ENCODE measurements at places on chromosomes 7 and 10. TPM values are rescaled to one million over a fixed set of nuclear protein-coding genes. Genes with fewer than 3 reads are reported as not detected.

DNA sequence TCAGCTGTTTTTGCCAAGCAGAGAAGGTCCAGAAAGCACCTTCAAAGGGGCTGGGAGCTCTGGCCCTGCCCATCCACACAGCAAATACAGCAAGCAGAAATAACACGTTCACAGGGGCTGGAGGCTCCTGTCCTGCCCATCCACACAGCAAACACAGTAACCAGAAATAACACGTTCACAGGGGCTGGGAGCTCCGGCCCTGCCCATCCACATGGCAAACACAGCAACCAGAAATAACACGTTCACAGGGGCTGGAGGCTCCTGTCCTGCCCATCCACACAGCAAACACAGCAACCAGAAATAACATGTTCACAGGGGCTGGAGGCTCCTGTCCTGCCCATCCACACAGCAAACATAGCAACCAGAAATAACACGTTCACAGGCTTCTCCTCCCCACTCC, 558.1 kb downstream of the PTPRN2 start:
- H3K36me3 ChIP-seq, result no peaks in the 10 kb centered on the region
- H3K27ac ChIP-seq, result no peak overlapping the region
- no peak for DNase-seq
- no peak overlapping the region for H3K4me3 ChIP-seq
- no peaks in the 10 kb centered on the region for H3K4me1 ChIP-seq

DNA sequence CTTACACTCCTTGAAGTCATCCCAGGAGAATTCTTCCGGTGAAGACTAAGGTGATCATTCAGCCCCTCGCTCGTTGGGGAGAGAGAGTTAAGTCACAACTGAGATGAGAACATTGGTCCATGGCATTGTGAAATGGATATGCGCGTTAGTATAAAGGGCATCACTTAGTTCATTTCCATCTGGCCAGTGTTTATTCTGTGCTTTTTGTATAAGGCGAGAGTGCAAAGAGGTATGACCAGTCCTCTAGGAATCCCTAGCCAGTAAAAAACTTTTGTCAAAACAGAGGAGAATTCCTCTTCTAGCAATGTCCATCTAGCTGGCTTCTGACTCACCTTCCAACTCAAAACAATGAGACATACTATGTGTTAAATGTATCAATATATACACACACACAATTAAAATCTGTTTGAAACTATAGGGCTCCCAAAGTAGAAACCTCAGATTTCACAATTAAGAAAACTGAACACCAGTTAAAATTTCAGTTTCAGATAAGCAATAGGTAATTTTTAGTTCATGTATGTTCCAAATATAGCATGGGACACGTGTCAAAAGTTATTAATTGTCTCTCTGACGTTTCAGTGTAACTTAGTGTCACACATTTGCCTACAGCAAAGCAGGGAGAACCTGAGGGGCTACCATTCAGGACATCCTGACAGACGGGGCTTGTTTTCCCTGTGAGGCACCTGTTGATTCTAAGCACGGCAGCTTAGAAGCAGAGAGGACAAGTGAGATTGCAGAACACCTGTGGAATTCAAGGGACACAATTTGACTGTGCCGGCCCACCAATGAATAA, 158.9 kb downstream of the KLF6 start:
- H3K4me1 ChIP-seq, result peaks cover 7% of the 10 kb centered on the region
- H3K4me3 ChIP-seq, result no peak overlapping the region
- DNase-seq, result no peak
- no peaks in the 10 kb centered on the region for H3K36me3 ChIP-seq
- no peaks in the 10 kb centered on the region for H3K27me3 ChIP-seq

GRCh38 chr7:30001998-30002397, 12.4 kb upstream of the SCRN1 start:
- no peak overlapping the region for H3K4me3 ChIP-seq
- H3K27ac ChIP-seq, result no peak overlapping the region
- no peaks in the 10 kb centered on the region for H3K27me3 ChIP-seq
- H3K4me1 ChIP-seq, result no peaks in the 10 kb centered on the region
- H3K36me3 ChIP-seq, result no peaks in the 10 kb centered on the region

DNA sequence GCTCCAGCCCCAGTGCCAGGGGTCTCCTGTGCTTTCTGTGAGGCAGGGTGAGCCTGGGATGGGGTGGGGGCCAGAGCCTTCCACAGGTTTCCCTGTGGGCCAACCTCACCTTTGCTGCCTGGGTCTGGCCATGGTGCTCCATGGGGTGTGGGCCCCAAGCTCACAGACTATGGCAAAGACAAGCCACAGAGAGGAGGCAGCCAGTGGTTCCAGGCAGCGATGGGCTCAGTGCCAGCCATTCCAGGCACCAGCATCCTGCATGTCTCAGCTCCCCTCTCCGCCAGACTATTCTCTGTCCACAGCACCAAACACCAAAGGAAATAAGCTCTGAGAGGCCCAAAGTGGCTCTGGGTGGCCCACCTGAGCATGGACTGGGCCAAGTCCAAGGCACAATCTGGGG, 133.5 kb downstream of the PTPN20 start:
- no peak overlapping the region for H3K4me3 ChIP-seq
- no peaks in the 10 kb centered on the region for H3K27me3 ChIP-seq
- no peaks in the 10 kb centered on the region for H3K36me3 ChIP-seq
- H3K27ac ChIP-seq, result no peak overlapping the region

- peak overlapping the region; percentile 100 for H3K27ac ChIP-seq
- H3K36me3 ChIP-seq, result no peaks in the 10 kb centered on the region
- H3K27me3 ChIP-seq, result no peaks in the 10 kb centered on the region
- no peak overlapping the region for H3K4me3 ChIP-seq
- peaks cover 50% of the 10 kb centered on the region for H3K4me1 ChIP-seq
These were observed 44.2 kb upstream of the TNS3 start for GRCh38 chr7:47625861-47626715.

DNA sequence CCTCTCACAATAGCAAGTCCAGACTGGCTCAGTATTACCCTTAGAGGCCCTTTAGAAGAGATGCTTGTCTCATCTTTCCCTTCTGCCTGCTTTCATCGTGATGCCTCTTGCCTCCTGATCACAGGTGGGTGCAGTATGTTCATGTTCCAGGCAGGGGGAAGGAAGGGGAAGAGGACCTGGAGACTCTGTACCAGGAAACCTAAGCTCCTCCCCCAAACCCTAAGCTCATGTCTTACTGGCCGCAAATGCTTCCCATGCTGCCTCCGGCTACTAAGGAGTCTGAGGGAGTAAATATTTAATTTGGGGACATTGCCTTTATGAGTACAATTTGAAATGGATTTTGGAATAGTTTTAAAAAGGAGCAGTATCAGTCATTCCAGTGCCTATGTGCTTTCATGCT, 192.6 kb downstream of the CDCA7L start:
- H3K27me3 ChIP-seq, result peaks cover 2% of the 10 kb centered on the region
- no peak for DNase-seq
- H3K27ac ChIP-seq, result no peak overlapping the region
- no peaks in the 10 kb centered on the region for H3K4me1 ChIP-seq

- no peak overlapping the region for H3K4me3 ChIP-seq
- no peaks in the 10 kb centered on the region for H3K27me3 ChIP-seq
- peaks cover 34% of the 10 kb centered on the region for H3K4me1 ChIP-seq
These were observed 5.8 kb downstream of the DKK1 start for GRCh38 chr10:52319926-52320325.

GRCh38 chr7:82633592-82633991, 190.0 kb upstream of the CACNA2D1 start:
- H3K27me3 ChIP-seq, result no peaks in the 10 kb centered on the region
- no peaks in the 10 kb centered on the region for H3K36me3 ChIP-seq

GRCh38 chr10:110530131-110530831, 32.6 kb downstream of the DUSP5 start:
- H3K27ac ChIP-seq, result no peak overlapping the region
- no peaks in the 10 kb centered on the region for H3K4me1 ChIP-seq
- no peak for DNase-seq
- no peaks in the 10 kb centered on the region for H3K36me3 ChIP-seq
- H3K27me3 ChIP-seq, result no peaks in the 10 kb centered on the region

DNA sequence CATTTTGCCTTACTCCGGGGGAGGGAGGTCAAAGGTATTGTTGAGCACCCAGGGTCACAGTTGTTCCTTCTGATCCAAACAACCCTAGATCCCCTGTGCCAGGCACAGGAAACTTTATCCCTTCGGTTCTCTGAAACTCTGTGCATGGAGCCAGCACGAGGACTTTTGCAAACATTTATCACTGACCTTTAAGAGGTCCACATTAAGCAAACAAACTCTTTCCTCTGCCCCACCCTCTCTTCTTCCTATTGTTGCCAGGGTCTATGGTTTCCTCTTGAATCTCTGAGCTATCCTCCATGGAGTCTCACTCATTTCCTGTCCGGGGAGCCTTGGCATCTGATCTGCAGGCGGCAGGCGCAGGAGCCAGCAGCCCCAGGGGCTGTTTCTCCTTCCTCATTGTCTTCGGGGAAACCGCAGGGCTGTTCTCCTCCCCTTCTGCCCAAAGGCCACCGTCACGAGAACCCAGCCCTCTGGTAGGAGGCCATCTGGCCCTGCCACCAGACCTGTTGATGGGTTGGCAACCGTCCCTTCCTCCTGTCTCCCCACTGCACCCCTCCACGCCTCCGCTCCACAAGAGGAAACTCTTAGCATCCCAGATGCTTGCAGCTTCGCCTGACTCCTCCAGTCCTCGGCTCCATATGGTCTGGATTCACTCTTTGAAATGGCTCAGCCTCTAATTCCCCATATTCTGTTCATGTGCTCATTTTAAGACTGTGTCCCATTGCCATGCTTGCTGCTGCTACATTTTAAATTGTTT, 327.3 kb upstream of the NRP1 start:
- no peak overlapping the region for H3K4me3 ChIP-seq
- no peaks in the 10 kb centered on the region for H3K4me1 ChIP-seq
- no peak overlapping the region for H3K27ac ChIP-seq
- H3K36me3 ChIP-seq, result no peaks in the 10 kb centered on the region
- no peaks in the 10 kb centered on the region for H3K27me3 ChIP-seq
- no peak for DNase-seq

DNA sequence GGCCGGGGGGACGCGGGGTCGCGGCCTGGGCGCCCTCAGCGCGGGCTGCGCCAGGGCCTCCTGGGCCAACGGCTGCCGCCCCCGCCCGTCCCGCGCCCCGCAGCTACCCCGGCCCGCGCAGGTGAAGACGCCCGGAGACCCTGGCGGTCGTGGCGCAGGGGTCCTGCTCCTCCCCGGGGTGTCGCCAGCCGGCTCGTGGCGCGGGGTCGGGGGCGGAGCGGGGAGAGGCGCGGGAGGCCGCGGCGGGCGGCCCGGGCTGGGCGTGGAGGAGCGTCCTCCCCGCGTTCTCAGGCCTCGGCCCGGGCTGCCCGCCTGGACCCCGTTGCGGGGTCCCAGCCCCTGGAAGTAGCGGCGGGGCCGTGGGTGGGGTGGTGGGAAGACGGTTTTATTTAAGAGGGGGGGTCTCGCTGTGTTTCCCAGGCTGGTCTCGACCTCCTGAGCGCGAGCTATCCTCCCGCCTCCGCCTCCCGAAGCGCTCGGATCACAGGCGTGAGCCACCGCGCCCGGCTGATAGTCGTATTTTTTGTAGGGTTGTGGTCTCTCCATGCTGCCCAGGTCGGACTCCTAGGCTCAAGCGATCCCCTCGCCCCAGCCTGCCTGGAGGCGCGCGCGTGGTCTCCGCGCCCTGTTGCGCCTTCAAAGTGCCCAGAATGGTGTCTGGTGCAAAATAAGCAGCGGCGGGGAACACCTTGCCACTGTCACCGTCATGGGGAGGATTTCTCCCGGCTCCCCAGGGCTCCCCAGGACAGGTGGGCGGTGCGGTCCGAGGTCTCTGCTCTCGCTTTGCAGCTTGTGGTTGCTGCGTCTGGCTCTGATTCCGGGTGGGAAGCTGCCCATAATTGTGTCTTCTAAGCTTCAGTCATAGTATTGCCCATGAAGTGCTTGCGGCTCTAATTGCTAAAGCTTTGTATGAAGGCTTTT, 15.3 kb upstream of the SUN1 start:
- H3K36me3 ChIP-seq, result no peaks in the 10 kb centered on the region
- peak overlapping the region; percentile 77 for H3K27ac ChIP-seq
- no peak for DNase-seq
- H3K27me3 ChIP-seq, result no peaks in the 10 kb centered on the region

DNA sequence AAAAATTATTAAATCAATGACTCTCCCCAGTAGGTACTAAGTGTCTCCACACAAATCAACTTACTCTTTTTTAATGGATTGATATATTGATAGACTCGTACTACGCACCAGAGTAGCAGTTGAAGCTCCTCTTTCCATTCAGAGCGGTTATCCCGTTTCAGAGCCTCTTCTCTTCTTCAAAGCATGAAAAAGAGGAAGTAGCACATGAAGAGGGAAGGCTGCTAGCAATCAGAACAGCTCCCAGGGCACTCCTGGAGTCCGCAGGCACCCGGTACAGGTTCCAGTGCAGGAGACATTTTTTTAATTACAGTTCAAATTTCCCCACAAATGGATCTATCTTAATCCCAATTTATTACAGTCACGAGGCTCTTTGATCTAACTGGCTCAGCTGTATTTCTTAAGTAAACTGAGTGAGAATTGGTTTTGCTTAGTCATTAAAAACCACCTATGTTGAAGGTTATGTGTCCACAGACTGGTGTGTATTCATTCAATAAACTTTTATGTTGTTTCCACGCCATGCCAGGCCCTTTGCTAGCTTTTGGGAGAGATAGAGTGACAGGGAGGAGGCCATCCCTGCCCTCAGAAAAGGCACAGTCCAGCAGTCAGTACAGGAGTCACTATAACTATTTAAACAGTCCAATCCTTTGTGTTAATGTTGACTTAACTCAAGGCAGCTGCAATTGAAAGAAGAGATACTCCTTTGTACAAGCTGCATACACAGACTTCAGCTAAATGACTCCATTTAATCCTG, 32.1 kb upstream of the CALN1 start:
- H3K36me3 ChIP-seq, result no peaks in the 10 kb centered on the region
- H3K4me1 ChIP-seq, result no peaks in the 10 kb centered on the region
- DNase-seq, result no peak
- H3K27ac ChIP-seq, result no peak overlapping the region
- no peaks in the 10 kb centered on the region for H3K27me3 ChIP-seq

DNA sequence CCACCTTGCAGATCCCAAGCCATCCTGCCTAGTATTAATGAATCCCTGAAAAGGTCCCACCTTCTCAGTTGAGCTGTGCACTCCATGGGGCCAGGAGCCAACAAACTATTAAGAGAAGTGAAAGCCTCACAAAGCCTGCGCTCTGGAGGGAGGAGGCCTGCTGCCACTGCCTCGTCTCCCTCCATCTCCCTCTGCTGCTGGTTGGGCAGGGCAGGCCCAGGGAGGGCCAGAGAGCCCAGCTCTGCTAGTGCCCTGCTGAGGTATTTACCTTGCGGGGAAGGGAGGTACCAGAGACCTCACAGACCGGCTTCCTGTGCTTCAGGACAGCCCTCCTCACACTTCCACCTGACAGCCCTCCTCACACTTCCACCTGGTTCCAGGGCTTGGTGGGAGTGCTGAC, 171.5 kb downstream of the SH3PXD2A start:
- H3K4me3 ChIP-seq, result no peak overlapping the region
- no peak overlapping the region for H3K27ac ChIP-seq
- DNase-seq, result no peak
- no peaks in the 10 kb centered on the region for H3K36me3 ChIP-seq
- no peaks in the 10 kb centered on the region for H3K4me1 ChIP-seq

The KLLN gene
- total RNA-seq, result 1.3 TPM

The HMX2 gene
- 2.7 TPM for total RNA-seq

The SHTN1 gene
- total RNA-seq, result 67.8 TPM

The UCN3 gene
- total RNA-seq, result not detected

The OPTN gene
- 66.8 TPM for total RNA-seq

The ANKRD30A gene
- not detected for total RNA-seq

The BICC1 gene
- 0.67 TPM for total RNA-seq

The RNF148 gene
- not detected for total RNA-seq

The SFXN3 gene
- total RNA-seq, result 15.3 TPM

The NODAL gene
- total RNA-seq, result not detected

Measured in Panc1 (cell line).